ENCODE measurements at places on chromosomes 2 and 18. TPM values are rescaled to one million over a fixed set of nuclear protein-coding genes. Genes with fewer than 3 reads are reported as not detected.

ATP8B1 gene
- total RNA-seq, result 1.5 TPM

TTC27 gene
- 34.9 TPM for total RNA-seq

NGEF gene
- total RNA-seq, result not detected

IL36B gene
- total RNA-seq, result not detected

ABCB11 gene
- not detected for total RNA-seq

DNA sequence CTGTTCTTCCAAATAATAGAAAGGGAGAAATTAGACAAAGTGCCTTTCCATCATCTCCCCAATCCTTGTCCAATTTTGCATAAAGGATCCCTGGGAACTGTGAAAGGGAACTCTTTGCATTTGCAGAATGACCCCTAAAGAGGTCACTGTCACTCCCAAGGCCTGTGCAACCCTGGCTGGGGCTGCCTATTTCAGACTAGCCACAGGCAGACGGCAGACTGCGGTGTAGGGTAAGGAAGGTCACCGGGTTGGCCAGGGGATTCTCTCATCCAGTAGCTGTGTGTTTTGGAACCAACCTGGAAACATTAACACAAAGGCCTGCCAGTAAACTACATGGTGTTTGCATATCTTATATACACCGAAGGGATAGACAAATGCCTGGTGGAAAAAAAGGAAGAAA lies 818.7 kb downstream of the BCL11A start:
- DNase-seq, result no peak
- H3K36me3 ChIP-seq, result no peaks in the 10 kb centered on the region
- no peaks in the 10 kb centered on the region for H3K4me1 ChIP-seq
- H3K27ac ChIP-seq, result no peak overlapping the region
- no peaks in the 10 kb centered on the region for H3K27me3 ChIP-seq
- no peak overlapping the region for H3K4me3 ChIP-seq

GRCh38 chr2:118012778-118013177 lies 1.1 kb downstream of the CCDC93 start:
- H3K4me3 ChIP-seq, result peak overlapping the region; percentile 94
- no peak for DNase-seq
- H3K27ac ChIP-seq, result peak overlapping the region; percentile 28
- H3K27me3 ChIP-seq, result no peaks in the 10 kb centered on the region

GRCh38 chr2:151258121-151258520 lies 3.5 kb downstream of the RBM43 start:
- no peaks in the 10 kb centered on the region for H3K27me3 ChIP-seq
- no peak overlapping the region for H3K27ac ChIP-seq
- peaks cover 7% of the 10 kb centered on the region for H3K36me3 ChIP-seq
- DNase-seq, result no peak
- H3K4me1 ChIP-seq, result peaks cover 21% of the 10 kb centered on the region
- H3K4me3 ChIP-seq, result no peak overlapping the region

- no peak overlapping the region for H3K27ac ChIP-seq
- H3K4me1 ChIP-seq, result no peaks in the 10 kb centered on the region
- no peak for DNase-seq
Measured at GRCh38 chr18:60469387-60470100, 97.0 kb upstream of the MC4R start.

DNA sequence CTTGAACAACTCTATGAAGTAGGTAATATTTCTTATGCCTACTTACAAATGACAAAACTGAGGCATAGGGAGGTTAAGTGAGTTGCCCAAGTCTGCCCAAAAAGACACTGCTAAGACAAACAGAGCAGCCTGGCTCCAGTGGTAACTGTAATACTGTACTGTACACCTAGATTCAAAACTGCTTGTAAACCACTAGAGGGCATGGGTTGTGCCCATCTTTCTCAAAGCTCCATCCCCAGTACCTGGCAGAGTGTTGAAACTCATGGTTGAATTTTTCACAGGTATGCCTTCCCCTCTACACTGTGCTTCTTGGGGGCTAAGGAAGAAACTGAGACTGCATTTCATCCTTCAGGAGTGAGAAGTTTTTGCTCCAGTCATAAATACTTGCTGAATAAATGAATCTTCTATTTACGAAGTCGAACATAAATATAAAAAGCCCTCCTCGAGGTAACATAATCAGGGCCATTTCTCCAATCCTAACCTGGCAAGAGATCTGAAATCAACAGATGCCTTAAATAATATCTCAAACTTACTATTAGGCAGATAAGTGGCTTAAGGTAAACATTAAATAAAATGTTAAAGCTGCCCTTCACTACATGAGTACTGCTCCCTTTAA lies 2.0 kb downstream of the PPP4R1 start:
- H3K4me1 ChIP-seq, result peaks cover 45% of the 10 kb centered on the region
- DNase-seq, result no peak
- no peaks in the 10 kb centered on the region for H3K27me3 ChIP-seq
- peaks cover 10% of the 10 kb centered on the region for H3K36me3 ChIP-seq
- no peak overlapping the region for H3K27ac ChIP-seq
- H3K4me3 ChIP-seq, result peak overlapping the region; percentile 56

- no peak for DNase-seq
- H3K4me3 ChIP-seq, result no peak overlapping the region
- H3K4me1 ChIP-seq, result no peaks in the 10 kb centered on the region
- no peaks in the 10 kb centered on the region for H3K27me3 ChIP-seq
- H3K36me3 ChIP-seq, result peaks cover 2% of the 10 kb centered on the region
Measured at GRCh38 chr2:236449167-236449761, 120.4 kb upstream of the ACKR3 start.

- DNase-seq, result no peak
- no peak overlapping the region for H3K27ac ChIP-seq
- H3K4me1 ChIP-seq, result no peaks in the 10 kb centered on the region
Measured at GRCh38 chr2:128714285-128714684, 395.6 kb upstream of the HS6ST1 start.

DNA sequence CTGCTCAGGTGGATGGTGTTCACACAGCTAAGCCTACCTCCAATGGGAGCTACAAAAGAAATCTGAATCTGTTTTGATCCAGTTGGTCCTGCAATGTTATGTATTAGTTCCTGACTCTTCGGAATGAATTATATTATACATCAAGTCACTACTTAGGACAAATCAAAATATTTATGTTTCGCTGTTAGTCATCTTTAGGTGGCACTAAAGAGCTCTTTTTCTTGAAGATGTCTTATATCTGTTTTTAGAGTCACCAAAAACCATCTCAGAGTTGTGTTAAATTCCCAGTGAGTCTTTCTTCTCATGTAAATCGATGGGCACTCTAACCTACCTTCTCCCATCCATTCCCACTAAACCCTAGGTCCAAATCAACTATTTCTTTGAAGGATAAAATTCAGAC lies 2.2 kb downstream of the DNER start:
- peaks cover 9% of the 10 kb centered on the region for H3K4me1 ChIP-seq
- H3K4me3 ChIP-seq, result no peak overlapping the region
- H3K27ac ChIP-seq, result no peak overlapping the region
- no peak for DNase-seq
- peaks cover 70% of the 10 kb centered on the region for H3K27me3 ChIP-seq

DNA sequence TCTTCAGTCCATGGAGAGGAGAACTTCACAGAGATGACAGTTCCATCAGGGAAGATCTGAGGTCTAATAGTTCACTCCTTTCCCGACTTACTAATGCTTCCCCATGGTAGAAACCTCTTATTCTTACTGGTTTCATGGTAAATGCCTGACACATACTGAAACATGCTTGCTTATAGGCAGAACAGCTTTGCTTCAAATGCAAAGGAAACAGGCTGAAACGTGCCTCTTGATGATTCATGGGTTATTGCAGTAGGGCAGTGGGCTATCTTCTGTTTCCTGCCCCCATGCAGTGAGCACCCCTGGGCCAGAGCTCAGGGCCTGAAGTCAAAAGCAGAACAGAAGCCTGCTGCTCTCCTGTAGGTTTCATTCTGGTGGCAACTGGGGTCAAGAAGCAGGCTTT lies 223.5 kb downstream of the RDH14 start:
- H3K4me1 ChIP-seq, result no peaks in the 10 kb centered on the region
- no peak overlapping the region for H3K27ac ChIP-seq
- H3K4me3 ChIP-seq, result no peak overlapping the region
- no peaks in the 10 kb centered on the region for H3K36me3 ChIP-seq

GRCh38 chr18:67600181-67601180 lies 84.0 kb upstream of the DSEL start:
- no peaks in the 10 kb centered on the region for H3K36me3 ChIP-seq
- H3K4me1 ChIP-seq, result no peaks in the 10 kb centered on the region
- H3K27ac ChIP-seq, result no peak overlapping the region
- DNase-seq, result no peak
- peaks cover 1% of the 10 kb centered on the region for H3K27me3 ChIP-seq
- H3K4me3 ChIP-seq, result no peak overlapping the region
